ENCODE measurements at places on chromosomes 6 and 20.

- no peak for DNase-seq
Observed at GRCh38 chr6:2028457-2029038, 216.9 kb downstream of the GMDS start.

- no peak for DNase-seq
Observed at GRCh38 chr6:41097467-41098090, 24.8 kb downstream of the NFYA start.

- DNase-seq, result no peak
Observed at GRCh38 chr6:119240257-119241110, 109.1 kb downstream of the MAN1A1 start.

DNA sequence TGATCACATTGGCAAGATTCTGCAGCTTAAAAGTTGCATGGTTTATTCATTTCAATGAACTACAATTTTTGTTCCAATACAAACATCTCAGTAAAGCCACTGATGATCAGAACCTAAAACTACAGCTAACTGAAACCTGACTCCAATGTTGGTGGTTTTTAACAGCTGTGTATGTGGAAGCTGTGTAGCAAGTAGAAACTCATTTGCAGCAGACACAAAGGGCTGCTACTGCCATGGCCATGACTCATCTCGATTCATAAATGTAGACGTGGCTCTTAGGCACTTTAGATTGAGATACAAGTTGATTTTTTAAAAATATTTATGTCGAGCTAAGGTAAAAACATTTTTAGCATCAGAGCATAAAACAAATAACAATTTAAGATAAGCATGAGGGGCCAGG, 19.5 kb upstream of the MAP3K4 start:
- no peak for DNase-seq

- DNase-seq, result no peak
Observed at GRCh38 chr6:3320238-3320811, 61.6 kb downstream of the PSMG4 start.

- no peak for DNase-seq
Observed at GRCh38 chr6:80029470-80029869, 25.0 kb downstream of the TTK start.
